ENCODE measurements at places on chromosomes 16 and 17.
A peak's percentile ranks its signal among the peaks of the same experiment; 100 is the strongest.

- DNase-seq = no peak
Measured at GRCh38 chr17:68197091-68197996, 50.5 kb upstream of the AMZ2 start.

DNA sequence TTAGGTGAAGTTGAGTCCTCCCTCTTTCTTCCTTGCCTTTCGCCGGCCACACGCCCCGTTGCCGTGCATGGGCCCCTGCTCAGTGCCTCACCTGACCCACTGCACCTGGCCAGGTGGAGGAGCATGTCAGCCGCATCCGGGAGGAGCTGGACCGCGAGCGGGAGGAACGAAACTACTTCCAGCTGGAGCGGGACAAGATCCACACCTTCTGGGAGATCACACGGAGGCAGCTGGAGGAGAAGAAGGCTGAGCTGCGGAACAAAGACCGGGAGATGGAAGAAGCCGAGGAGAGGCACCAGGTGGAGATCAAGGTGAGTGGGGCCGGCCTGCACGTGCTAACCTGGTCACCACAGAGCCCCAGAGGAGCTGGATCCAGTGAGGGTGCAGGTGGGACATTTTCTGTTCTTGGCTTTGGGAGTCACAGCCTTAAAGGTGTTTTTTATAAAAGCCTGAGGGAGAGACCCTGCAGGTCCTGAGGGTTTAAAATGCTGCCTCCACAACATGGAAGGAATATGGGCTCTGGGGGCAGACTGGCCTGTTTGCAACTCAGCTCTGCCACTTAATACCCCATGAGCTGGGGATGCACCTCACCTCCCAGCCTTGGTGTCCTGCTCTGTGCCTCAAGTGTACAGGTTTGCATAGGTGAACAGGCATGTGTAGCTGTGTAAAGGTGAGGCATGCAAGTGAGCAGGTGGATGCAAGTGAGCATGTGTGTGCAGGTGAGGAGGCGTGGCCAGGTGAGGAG lies 12.1 kb upstream of the DBNDD1 start:
- no peak for DNase-seq

DNA sequence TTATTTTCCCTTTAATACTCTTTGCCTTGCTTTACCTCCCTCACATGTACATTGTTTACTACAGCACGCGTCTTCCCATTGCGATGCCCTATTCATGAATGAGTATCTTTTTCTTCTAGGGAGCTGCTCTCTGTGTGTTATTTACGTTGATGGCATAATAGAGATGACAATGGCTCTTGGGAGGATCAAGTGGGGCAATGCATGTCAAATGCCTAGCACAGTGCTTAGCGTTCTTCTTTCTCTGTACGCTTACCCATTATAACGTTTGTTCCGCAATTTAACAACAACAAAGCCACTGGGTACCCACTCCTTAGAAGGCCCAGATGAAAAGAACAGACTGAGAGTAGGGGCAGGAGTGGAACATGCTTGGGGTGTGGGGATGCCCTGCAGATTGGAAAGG lies 271.6 kb upstream of the TNRC6C start:
- no peak for DNase-seq

DNA sequence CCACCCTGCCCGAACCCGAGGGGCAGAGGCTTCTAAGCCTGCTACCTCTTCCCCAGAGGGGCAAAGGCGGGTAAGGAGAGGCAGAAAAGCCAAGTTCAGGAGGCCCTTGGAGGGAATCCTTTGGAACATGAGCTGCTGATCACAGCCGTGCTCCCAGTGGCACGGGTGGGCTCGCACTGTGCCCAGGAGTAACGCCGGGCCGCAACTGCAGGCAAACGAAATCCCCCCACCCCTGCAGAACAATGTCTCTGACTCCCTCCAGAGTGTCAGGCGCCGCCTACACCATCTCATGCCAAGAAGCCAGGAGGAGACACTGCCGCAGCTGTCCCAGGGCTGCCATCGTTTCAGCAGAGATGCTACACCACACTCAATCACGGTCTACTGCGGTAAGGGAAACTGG lies 8.9 kb downstream of the P4HB start:
- DNase-seq = no peak

- DNase-seq = no peak
Measured at GRCh38 chr17:66397486-66397885, 95.1 kb downstream of the PRKCA start.

- DNase-seq = peak; percentile 2
Measured at GRCh38 chr17:83012868-83013778, 66.3 kb upstream of the METRNL start.

DNA sequence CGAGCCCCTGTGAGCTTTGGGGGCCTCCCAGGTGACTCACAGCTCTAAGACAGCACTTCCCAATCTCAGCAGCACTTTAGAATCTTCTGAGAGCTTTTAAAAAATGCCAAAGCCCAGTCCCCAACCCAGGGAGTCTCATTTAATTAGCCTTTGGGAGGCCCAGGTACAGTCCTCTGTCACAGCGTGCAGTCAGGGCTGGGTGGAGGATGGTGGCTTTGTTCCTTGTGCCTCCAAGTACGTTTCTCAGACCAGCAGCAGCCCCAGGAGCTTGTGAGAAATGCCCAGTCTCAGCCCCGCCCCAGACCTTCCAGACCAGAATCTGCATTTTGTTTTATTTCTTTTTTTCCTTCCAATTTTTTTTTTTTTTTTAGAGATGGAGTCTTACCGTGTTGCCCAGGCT lies 27.4 kb upstream of the CMIP start:
- no peak for DNase-seq

DNA sequence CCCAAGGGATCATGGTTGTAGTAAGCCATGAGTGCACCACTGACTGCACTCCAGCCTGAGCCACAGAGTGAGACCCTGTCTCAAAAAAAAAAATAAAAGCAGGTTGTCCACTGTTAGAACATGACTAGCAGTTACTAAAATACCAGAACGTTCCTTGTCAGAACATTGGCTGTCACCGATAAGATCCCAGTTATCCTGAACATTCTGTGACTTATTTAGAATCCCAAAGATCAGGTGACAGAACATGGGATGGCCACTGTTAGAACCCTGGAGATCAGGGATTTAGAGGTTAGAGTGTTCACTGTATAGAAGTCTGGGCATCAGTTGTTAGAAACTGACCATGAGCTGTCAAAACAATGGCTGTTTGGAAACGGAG lies 8.6 kb downstream of the CES4A start:
- DNase-seq = no peak

GRCh38 chr16:55832773-55833691 lies at the start of gene CES1:
Gene CES1 (minus strand): TSS chr16:55833096. CDS start chr16:55833055, 41 bp downstream.
- no peak for DNase-seq

- DNase-seq = peak; percentile 38
Measured at GRCh38 chr16:58417600-58417999, 25.3 kb downstream of the GINS3 start.

- no peak for DNase-seq
Measured at GRCh38 chr17:27620721-27621120, 10.3 kb upstream of the LGALS9 start.

GRCh38 chr16:48575471-48576050 lies 34.4 kb downstream of the N4BP1 start:
- no peak for DNase-seq

GRCh38 chr17:34001246-34001645 lies 253.8 kb upstream of the CCL2 start:
- DNase-seq = no peak

GRCh38 chr17:69402052-69402451 lies 12.4 kb upstream of the MAP2K6 start:
- DNase-seq = no peak

GRCh38 chr16:76724181-76724580 lies 447.0 kb downstream of the CNTNAP4 start:
- no peak for DNase-seq

GRCh38 chr17:68182940-68183551 lies 64.8 kb upstream of the AMZ2 start:
- DNase-seq = no peak

DNA sequence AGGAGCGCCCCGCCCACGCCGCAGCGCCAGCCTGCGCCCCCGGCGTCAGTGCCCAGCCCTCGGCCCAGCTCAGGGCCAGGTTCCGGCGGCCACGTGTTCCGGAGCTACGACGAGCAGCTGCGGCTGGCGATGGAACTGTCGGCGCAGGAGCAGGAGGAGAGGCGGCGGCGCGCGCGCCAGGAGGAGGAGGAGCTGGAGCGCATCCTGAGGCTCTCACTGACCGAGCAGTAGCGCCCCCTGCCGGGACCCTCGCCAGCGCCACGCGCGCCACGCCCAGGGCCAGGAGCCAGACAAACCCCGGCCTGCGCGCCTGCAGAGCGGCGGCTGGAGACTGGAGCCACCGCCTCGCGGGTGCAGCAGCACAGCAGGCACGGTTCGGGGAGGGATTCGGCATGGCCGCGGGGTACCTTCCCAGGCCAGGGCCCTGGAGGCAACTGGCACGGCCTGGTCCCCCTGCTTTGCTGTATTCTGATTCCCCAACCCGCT lies 9.3 kb downstream of the CORO6 start:
- DNase-seq = no peak

GRCh38 chr17:38920374-38921291 lies 4.8 kb upstream of the LASP1NB start:
- no peak for DNase-seq

DNA sequence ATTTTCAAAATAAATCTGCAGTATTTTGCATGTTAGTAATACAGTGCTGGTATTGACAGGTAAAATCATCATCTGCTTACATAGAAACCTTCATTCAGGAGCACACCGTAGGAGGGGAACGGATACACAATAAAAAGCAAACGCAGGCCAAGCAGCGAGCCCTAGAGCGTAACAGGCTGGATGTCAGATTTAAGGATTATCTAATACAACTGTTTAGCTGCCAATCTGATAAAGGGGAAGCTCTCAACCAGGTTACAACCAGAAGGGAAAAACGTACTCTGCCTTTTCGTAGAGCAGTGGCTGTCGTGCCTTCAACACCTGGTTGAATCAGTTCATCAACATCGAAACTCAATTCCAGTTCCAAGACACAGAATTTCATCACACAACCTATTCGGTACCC lies 16.4 kb upstream of the CUEDC1 start:
- DNase-seq = no peak

DNA sequence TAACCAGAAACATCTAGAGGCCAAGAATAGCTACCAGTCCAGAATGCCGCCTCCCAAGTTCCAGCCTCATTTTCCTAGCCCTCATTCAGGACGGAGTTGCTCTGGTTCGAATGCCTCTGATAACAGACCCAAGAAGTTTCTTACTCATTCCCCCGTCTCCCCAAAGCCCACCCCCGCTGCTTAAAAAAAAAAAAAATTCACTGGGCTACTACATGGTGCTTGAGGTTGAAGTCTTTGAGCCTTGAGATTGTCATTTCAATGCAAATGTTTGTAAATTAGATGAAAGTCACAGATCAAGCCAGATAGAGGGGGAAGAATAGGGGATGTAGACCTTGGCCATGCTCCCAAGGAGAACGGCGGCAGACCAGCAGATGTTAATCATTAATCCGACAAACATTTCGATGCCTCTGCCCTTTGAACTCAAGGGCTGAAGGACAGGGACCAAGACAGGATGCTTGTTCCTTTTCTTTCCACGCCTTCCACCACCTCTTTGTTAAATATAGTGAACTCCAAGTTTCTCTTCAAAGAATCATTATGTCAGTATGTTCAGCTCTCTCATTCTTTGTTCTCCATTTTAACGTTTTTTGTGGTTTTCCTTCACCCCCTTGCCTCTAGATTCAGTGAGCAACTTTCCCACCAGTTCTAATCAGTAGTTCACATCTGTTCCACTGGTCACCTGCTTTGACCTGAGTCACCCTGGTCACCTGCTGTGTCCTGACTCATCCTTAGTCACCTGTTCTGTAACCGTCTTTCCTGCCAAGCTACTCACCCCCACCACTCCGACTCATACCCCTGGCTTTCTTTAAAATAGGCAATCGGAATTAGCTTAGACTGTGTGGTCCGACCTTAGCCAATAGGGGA lies 190.3 kb downstream of the CPPED1 start:
- no peak for DNase-seq

GRCh38 chr16:56600398-56600999 lies 7.9 kb upstream of the MT2A start:
- DNase-seq = peak; percentile 79

- no peak for DNase-seq
Measured at GRCh38 chr17:4971826-4972225, 4.2 kb upstream of the SPAG7 start.

DNA sequence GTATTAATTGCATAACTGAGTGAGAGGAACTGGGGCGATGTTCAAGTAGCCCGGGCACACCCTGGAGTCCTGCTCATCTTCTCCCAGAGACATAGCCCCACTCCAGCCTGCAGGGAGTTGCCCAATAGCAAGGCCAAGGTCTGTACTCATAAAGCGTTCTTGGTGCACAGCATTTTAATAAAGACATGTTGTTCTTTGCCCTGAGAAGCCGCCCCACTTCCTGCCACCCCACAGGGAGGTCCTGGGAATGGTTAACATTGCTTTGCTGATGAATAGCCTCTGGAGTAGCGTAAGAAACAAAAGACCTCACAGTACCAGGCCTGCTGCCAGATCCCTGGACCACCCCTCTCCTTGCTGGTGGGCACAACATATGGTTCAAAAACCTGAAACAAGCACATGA lies 21.6 kb upstream of the CDH1 start:
- DNase-seq = peak; percentile 87

DNA sequence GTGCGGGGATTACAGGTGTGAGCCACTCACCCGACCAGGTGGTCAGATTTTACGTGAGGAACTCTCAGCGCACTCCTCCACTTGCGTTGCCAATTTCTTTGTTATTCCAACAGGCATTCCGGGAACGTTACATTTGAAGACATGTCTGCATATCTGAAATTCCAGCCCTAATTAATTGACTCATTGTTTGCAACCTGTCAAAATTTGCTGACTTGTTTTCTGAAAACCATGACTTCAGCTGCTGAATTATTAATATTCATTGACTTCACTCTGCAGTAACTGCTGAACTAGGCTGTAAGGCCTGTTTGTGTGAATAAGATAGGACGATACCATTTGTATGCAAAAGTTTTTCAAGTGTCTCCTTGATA lies 16.6 kb downstream of the G6PC1 start:
- DNase-seq = no peak

- peak; percentile 25 for DNase-seq
Measured at GRCh38 chr16:82773018-82773417, 146.2 kb downstream of the CDH13 start.

GRCh38 chr17:10290041-10290440 lies 82.8 kb downstream of the MYH13 start:
- DNase-seq = no peak

DNA sequence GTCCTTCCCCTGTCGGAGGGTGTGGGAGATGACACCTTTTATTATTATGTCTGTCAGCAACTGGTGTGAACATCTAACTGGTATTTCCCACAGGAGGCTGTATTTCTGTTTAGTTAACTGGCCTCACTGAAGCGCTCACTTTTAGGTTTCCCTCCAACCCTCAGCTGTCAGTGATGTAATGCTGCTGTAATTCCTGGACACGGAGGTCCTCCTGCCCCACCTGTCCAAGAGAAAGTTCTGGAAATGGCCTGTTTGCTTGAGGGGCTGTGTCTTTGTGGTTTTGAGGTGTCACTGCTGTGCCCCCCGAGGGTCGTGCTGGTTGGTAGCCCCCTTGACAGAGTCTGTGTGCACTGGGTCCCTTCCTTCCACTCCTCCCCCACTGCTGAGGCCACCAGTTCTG lies 11.5 kb downstream of the KCNJ12 start:
- no peak for DNase-seq

Data from SK-MEL-5 (cell line).